ENCODE measurements at places on chromosomes 16 and 17.

DNA sequence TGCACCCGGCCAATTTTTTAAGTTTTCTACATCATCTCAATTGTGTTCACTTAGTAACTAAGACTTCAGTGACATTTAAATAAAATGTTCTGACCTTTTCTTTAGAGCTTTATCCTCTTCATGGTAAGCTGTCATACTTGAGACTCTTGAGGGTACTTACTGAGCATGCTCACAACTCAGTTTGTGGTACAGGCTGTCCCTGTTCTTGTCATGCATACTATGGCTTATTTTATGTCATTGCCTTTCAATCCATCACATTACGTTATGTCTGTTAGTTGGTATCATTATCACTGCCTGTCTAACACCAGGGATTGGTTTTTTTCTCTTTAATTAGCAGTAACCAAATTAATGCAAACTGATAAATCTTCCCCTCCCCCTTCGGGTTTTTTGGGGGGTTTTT, 41.9 kb upstream of the RHBDL3 start:
- DNase-seq, result no peak

- DNase-seq, result no peak
These were observed 23.5 kb downstream of the USP36 start for GRCh38 chr17:78817123-78817522.

DNA sequence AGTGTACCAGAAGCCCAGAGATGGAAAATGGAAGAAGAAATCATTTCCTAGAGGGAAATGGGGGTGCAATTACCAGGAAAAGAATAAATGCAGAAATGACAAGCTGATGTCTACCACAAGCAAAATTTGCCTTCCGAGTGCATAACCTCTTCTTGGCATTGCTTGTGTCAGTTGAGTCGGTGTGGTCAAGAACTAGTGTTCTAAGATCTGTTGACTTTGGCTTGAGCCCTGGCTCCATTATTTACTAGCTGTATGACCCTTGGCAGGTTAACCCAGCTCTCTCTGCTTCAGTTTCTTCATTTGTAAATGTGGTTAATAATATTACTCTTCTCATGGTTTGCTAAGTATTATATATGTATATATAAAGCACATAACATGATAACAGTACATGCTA, 273.0 kb upstream of the IRX5 start:
- DNase-seq, result no peak

DNA sequence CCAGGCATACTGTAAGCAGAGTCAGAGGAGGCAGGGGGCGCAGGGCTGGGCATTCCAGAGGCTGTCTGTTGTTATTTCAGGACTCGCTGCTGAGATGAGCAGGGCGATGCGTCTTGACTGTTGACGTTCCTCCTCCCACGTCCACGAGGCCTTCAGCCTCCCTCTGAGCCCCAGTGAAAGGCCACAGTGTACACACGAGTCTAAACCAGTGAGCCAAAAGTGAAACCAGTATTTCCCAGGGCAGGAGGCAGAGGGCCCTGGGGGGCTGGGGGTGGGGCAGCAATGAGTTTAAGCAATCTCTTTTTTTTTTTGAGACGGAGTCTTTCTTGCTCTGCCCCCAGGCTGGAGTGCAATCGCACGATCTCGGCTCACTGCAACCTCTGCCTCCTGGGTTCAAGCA, 21.5 kb downstream of the SMTNL2 start:
- DNase-seq, result no peak

DNA sequence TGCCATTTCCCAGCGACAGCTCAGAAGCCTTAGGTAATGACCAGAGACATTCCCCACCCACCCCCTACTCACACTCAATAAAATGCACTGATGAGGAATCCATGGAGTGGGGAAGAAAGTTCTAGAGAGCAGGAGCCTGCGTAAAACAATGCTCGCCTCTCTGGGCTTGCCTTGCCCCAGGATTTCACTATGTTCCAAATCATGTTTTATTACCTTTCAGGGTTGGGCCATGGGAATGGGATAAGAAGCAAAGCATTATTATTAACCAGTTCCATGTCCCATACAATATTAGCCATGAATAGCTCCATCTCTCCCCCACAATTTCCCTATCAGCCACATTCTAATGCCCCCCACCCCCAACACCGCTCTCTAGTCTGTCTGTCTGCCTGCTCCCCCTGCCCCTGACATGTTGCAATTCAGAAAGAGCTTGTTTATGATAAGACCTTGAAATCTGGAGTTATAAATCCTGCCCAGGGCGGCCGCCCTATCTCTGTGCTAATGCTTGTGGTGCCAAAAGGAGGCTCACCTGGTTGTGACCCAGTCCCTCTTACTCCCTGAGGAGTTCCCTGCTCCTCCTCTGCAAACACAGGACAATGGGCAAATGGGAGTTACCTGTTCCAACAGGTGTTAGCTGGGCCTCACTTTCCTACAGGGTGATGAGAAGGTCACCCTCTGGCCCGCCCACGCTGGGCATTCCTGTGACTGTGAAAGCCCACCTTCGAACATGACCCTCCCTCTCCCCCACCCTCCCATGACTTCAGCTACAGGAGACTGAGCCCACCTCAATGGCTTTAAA, 28.0 kb upstream of the DDX52 start:
- DNase-seq, result peak; percentile 21
